ENCODE measurements at places on chromosomes 11 and 22.

GRCh38 chr11:67577951-67578350, 5.7 kb upstream of the GSTP1 start:
- no peak for DNase-seq

GRCh38 chr11:121958971-121959325, 157.1 kb downstream of the BLID start:
- DNase-seq, result no peak

DNA sequence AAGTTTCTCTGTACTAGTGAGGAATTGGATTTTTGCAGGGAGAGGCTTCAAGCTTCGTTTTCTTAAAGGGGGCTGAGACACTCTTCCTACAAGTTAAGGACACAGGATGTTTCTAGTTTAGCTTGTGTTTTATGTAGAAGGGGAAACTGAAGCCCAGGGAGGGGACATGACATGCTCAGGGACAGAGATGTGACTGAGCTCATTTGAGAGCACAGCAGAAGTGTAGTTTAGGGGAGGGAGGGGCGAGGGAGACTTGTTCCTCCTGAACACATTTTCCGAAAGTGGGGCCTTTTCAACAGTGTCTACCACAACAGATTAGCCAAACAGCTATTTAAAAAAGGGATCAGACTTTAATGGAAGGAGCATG, 148.1 kb downstream of the FBXO7 start:
- DNase-seq, result no peak

GRCh38 chr11:107567739-107568335, 2.3 kb upstream of the ALKBH8 start:
- no peak for DNase-seq

DNA sequence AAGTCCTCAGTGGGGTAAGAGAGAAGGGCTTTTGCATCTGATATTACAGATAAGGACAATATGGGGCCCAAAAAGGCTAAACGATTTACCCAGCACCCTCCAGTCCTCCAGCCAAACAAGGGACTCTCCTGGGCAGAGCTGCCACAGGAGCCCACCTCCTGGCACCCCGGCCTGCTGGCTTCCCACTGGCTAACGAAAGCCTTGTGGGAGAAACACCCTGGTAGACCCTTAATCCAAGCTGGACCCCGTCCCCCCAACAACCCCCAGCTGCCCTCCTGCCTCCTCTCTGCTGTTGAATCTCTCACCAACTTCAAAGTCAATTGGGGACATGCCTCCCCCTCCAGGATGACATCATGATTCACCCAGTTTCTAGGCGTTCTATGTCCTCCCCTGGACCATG, 10.8 kb downstream of the C1QTNF6 start:
- DNase-seq, result no peak

DNA sequence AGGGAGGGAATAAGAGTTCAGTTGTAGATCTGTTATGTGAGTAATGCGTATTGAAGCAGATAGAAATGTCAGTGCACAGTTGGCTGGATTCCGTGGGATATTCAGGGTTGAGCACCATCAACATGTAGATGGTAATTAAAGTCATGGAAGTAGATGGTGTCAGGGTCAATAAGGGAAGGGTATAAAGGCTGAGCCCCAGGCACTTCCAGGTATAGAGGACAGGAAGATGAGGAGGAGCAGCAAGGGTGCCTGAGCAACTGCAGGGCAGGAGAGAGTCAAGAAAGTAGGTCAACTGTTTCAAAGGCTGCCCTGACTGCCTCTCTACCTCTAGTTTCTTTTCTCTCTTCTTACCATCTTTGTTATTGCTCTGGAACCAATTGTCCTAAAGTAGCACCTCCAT, 85.9 kb downstream of the MICAL2 start:
- no peak for DNase-seq

DNA sequence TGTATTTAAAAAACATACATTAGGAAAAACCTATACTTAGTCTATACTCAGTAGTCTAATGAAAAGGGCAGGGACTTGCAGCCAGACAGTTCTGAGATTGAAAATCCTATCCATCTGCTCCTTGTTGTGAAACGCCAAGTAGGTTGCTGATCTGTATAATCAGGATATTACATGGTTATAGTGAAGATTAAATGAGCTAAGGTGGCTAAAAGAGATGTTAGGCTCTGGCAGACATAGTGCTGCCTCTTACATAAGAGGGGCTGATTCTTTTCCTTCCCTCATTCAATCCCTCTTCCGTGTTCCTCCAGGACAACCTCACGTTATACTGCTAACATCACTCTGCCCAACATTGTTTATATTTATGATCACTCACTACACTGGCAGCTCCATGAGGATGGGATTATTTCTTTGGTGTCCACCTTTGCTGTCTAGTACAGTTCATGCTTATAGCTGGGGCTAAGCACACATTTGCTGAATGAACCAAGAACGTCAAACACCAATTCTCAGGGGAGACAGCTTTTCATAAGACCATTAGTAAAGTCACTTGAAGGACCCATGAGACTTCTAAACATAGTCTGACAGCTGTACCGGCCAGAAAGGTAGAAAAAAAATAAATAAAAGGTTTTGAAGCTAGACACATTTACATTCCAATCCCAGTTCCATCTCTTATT, 46.3 kb downstream of the GAB2 start:
- DNase-seq, result no peak

DNA sequence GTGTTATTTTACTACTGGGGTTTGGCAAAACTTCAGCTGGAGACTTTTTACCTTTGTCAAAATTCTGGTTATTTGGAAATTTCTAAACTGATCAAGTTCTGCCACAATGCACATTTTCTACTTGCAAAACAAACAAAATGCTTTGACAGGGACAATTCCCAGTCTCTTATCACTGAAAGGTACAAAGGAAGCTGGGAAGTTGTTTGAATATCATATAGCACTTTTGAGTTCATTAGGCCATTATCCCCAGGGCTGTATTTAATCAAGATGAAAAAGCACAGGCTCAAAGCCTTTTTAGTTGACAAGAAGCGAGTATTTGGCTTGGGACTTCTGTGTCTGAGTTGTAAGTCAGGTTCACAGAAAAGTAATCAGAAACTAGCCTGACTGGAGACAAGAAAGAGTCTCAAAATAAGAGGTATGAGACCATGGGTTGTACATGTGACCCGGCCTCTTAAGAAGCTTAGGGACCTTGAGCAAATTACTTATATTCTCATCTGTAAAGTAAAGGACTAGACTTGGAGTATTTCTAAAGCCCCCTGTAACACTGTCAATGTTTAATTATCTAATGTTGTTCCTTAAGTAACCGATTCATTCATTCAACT, 2.9 kb upstream of the HORMAD2 start:
- DNase-seq, result no peak

DNA sequence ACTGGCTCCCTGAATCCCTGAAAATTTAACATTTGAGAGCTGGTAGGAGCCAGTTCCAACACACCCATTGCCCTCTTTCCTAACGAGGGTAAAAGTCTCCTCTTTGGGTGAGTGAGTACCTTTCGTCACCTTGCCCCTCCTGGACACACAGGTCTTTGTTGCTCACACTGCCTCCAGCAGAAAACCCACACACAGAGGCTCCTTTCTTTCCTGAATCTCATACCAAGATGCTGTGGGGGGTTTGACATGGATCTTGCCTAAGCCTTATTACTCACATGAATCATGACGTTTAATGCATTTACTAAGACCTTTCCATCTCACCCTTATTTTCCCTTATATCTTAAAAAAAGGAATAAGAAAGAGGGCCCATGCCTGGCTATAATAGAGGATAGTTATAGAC, 53.0 kb downstream of the PARVA start:
- no peak for DNase-seq

DNA sequence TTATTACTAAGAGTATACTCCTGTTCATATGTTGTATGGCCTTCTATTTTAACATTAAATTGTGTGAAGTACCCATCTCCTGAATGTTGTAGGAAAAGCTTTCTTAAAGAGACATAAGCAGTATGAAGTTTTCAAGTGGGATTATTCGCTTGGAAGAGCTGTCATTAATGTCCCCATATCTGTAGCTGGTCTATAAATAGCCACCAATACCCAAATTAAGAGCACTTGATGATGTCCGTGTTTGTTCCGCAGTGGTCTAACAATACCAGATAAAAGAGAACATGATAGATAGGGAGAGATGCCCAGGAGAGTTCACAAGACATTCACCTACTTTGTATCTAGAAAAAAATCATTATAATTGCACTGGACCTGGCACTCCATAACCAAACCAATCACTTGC, 527.6 kb downstream of the DLG2 start:
- DNase-seq, result no peak
